Left forelimb (tissue), 1 donor: ENCODE measurements at places on chromosomes 5 and 9.
A peak's percentile ranks its signal among the peaks of the same experiment; 100 is the strongest.

DNA sequence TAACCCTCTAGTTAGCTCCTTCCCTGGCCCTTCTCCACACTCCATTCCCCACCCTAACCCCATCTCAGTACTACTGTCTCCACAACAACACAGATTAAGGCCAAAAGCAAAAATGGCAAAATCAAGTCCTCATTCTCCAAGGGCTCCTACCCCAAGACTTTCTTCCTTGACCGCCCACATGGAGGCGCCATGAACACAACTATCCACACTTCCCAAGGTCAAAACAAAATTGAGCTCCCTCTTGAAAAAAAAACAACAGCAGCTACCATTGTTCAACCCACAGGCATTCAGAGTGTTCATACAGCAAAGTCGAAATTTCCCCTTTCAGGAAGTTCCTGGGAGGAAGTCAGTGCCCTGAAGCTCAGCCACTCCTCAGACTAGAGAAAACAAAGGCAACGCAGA is 54.4 kb downstream of the GNAQ start:
- no peak for DNase-seq

DNA sequence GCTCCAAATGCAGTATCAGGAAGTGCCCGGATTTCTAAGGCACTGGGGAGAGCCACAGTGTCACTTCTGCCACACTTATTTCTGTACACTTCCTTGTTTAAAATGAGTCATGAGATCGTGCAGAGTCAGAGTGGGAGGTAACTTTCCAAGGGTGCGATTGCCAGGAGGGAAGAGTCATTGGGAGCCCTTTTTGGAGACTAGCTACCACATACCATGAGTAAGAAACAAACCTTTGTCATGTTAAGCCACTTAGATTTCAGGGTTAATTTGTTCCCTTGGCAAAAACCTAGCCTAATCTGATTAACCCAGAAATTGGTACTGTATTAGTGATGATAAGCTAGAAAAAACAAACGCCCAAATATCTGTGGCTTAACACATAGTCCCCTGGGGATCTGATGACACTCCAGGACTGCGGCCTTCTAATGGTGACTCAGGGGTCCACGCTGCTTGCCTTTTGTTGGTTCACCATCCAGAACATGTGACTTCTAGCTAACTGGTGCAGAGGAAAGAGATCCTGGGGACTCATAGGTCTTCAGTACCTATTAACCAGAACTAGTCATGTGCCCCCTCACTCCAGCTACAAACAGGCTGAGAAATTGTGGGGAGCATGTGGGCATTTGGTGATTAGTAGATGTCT is 48.6 kb upstream of the TLE1 start:
- DNase-seq, result no peak

GRCh38 chr5:9009931-9010651 is 535.8 kb downstream of the SEMA5A start:
- DNase-seq, result no peak

DNA sequence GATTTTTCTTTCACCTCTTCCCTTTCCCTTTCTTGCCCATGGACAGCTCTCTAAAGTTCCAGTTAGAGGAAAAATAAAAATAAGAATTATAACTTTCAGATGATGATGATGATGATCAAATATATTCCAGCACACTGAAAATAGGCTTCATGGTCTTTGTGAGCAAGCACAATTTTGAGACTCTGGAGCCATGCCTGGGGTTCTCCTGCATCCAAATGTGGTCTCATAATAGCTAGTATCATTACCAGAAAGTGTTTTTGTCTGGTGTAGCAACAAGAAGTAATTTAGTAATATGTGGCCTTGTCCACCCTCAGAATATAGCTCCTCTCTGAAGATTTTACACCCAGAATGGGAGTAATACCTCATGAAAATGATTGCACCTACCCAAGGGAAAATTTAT is 150.4 kb downstream of the SNCAIP start:
- no peak for DNase-seq

- no peak for DNase-seq
These were observed 42.9 kb upstream of the HAND1 start for GRCh38 chr5:154520861-154521453.

DNA sequence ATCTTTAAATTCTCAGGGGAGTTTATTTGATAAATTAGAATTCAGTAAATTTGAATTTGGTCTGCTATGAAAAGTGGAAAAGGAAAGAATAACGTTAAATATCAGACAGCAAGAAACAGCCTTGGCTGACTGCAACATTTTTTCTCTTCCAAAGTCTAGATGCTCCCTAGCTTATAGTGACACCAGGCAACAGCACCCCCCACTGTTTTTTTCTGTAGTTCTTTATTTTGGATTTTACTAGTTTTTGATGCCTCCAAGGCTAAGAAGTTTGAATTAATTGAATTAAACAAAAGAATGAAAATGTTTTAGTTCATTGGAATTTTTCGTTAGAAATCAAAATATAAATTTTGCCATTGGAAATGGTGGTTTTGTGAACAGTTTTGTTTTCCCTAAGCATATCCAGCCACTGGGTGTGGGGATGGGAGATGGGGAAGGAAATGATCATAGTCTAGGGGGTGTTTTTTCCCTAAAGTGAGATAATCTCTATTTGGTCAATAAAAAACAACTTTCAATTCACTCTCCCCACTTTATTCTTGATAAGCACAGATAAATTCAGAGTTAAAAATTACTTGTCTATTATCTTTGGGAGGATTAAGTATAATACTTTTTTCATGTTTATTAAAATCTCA is 199.3 kb upstream of the CD180 start:
- no peak for DNase-seq

DNA sequence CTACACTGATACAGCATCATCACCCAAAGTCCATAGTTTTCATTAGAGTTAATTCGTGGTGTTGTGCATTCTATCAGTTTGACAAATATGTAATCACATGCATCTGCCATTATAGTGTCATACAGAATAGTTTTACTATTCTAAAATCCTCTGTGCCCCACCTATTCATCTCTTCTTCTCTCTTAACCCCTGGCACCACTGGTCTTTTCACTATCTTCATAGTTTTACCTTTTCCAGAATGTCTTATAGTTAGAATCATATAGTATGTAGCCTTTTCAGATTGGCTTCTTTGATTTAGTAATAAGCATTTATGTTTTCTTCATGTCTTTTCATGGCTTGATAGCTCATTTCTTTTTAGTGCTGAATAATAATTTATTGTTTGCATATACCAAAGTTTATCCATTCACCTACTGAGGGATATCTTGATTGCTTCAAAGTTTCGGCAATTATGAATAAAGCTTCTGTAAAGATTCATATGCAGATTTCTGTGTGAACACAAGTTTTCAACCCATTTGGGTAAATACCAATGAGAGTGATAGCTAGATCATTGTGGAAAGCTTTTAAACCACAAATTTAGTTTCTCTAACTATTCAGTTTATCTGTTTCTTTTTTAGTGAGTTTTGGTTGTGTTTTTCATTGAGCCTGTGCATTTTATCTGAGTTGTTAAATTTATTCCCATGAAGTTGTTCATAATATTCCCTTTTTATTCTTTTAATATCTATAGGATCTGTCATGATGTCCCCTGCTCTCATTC is 84.9 kb downstream of the RALGPS1 start:
- DNase-seq, result no peak

GRCh38 chr5:93331863-93332262 is 249.2 kb downstream of the NR2F1-AS1 start:
- DNase-seq, result no peak

DNA sequence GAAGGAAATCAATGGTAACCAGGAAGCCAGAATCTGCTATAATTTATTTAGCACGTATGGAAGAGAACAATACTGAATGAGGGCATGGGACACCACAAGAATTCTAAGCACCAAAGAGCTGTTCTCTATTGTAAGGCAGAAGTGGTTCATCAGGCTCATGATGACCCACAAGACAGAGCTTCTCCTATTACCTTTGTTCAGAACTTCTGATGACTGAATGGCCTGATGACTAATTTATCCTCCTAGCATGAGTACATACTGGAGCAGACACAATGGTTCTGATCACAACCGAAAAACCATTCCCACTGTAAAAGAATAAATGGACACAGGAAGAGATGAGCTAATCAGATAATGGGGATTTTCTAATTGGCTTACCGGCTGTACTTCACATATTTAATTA is 329.8 kb upstream of the PDE4D start:
- no peak for DNase-seq

DNA sequence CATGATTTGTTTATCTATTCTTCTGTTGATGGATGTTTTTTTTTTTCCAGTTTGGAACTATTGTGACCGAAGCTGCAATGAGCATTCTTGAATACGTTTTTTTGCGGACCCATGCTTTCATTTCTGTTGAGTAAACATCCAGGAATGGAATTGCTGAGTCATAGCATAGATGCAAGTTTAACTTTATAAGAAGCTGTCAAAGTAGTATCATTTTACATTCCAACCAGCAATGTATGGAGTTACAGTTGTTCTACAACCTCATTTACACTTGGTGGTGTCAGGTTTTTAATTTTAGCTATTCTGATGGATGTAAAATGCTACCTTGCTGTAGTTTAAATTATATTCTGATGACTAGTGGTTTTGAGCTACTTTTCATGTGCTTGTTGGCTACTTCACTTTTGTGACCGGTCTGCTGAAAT is 49.0 kb downstream of the NPR3 start:
- DNase-seq, result no peak

DNA sequence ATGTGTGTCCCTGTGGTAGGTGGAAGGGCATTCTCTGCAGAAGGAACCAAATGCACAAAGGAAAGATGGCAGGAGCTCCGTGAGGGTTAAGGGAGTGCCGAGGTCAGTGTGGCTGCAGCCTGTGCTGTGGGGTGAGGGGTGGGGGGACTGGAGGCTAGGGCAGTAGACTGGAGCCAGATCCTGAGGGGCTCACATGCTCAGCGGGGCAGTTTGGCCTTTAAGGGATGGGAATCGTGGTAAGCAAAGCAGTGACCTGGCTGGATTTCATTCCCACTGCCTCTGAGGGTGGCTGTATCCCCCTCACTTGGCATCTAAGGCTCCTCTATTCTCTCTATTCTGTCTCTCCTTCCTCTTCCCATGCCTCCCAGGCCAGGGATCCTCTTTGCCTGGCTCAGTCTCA is 15.6 kb downstream of the PITX1 start:
- DNase-seq, result no peak

DNA sequence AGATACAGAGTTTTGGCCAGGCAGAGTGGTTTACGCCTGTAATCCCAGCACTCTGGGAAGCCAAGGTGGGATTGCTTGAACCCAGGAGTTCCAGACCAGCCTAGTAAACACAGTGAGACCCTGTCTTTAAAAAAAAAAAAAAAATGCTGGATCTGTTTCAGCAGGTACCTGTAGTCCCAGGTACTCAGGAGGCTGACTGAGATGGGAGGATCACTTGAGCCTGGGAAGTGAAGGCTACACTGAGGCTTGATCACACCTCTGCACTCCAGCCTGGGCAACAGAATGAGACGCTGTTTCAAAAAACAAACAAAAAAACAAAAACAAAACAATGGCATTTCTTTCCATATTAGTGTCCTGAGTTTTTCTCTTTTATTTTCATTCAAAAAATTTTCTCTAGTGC is 19.0 kb downstream of the UNC13B start:
- no peak for DNase-seq

DNA sequence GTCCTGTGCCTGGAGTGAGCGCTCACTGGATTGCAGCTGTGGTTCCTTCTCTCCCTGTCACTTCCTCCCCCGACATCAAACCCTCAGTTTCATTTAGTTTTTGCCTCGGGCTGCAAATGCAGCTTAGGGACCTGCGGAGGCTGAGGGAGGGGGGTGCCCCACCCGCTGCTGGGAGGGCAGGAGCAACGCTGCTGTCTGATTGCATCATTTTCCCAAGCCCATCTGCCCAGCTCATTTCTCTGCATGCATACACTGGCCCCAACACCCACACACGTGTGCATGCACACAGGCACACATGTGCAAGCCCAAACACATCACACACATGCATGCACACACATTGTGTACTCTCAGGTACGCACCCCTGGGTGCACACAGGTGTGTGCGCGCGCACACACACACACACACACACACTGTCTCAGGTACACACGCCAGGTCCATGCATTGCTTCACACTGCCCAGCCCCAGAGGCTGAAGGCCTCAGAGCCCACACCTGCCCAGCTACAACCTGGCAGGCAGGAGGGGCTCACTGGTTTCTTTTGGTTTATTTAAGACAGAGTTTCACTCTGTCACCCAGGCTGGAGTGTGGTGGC is 3.4 kb downstream of the ASS1 start:
- DNase-seq, result no peak

DNA sequence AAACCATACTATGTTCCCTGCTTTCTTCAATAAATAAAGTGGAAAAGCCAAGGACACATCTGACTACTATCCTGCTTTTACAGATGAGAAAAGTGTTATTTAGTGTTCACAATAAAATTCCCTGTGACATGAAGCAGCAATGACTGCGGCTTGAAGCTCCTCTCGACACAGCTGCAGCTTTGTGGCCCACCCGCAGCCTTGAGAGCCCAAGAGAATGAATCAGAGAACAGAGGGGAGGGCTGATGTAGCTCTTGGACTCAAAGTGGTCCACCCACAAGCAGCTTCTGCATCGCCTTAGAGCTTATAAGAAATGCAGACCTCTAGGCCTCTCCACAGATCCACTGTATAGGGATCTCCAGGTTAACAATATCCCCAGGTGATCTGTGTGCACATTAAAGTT is 181.3 kb upstream of the GNA14 start:
- no peak for DNase-seq

GRCh38 chr5:142845954-142846398 is 75.8 kb downstream of the ARHGAP26 start:
- DNase-seq, result no peak

GRCh38 chr5:157682257-157682656 is 10.9 kb downstream of the C5orf52 start:
- no peak for DNase-seq

DNA sequence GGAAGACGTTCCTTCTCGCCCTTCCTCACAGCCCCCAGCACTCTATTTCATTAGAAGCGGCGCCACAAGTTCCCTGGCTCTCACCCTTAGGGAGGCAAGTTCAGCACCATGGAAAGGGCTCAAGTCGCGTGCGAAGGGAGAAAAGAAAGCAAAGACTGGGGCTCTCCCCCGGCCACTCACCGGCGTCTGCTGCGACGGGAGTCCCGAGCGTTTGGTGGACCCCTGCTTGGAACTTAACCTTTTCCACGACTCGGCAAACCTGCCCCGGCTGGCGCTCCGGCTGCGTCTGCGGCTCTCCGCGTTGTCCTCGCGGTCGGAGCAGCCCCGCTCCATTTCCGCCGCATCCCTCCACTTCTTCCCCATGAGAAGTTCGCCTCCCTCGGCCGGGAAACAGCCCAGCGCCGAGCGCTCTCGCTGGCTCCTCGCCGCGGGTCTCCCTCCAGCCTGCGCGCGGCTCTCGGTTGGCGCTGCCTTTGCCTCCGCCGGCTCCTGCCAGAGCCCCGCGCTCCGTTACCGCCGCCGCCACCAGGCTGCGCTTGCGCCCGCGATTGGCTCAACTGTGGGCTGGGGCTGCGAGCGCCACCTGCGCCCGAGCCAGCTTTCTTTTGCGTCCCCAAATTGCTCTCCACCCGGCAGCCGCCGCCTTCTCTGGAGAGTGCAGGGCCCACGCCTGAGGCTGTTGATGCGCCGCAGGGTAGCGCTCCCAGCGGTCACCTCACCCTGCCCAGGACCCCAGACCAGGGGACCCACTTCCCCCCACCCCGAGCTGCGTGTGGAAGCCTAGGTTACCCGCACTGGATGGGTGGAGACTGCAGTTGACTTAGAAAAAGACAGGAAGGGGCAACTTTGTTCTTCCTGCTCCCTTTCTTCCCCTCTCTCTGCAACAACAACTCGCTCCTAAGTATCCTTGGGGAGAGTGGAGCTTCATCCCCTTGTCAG is 321.6 kb downstream of the CEMIP2 start:
- peak; percentile 83 for DNase-seq
